ENCODE measurements at places on chromosomes 5 and 9. TPM values are rescaled to one million over a fixed set of nuclear protein-coding genes. Genes with fewer than 3 reads are reported as not detected.

The RMRP gene
- total RNA-seq: 167,582 TPM

The DPYSL3 gene
- 19.1 TPM for total RNA-seq

The PRDM9 gene
- not detected for total RNA-seq

The NIM1K gene
- total RNA-seq: 4.0 TPM

The IFNA6 gene
- total RNA-seq: not detected

The DHX29 gene
- total RNA-seq: 37.7 TPM

The DRD1 gene
- total RNA-seq: not detected

The APBA1 gene
- 3.1 TPM for total RNA-seq

The OTULINL gene
- total RNA-seq: 0.37 TPM

The UGCG gene
- total RNA-seq: 53.4 TPM

The FBN2 gene
- total RNA-seq: 96.6 TPM

The ESM1 gene
- total RNA-seq: 6.1 TPM

The SPACA9 gene
- 2.3 TPM for total RNA-seq

The AIF1L gene
- 0.37 TPM for total RNA-seq

The NFIL3 gene
- 37.5 TPM for total RNA-seq

The POU5F2 gene
- total RNA-seq: 1.5 TPM

The CCNO gene
- total RNA-seq: not detected

The CFAP157 gene
- total RNA-seq: not detected

The PAEP gene
- total RNA-seq: not detected

The FOXD4 gene
- total RNA-seq: under 0.01 TPM

The SPATA31D4 gene
- not detected for total RNA-seq

The PCDHB5 gene
- under 0.01 TPM for total RNA-seq

The CTXN3 gene
- total RNA-seq: not detected

The MARCHF11 gene
- total RNA-seq: not detected

The SPINK7 gene
- total RNA-seq: not detected

The SEMA5A gene
- 11.0 TPM for total RNA-seq

The FGF18 gene
- not detected for total RNA-seq

The MYO10 gene
- 4.5 TPM for total RNA-seq

The PCDHA7 gene
- 0.37 TPM for total RNA-seq

The SIGMAR1 gene
- 124 TPM for total RNA-seq

The SPATA31C1 gene
- total RNA-seq: not detected

The RORB gene
- 1.2 TPM for total RNA-seq

The FAM81B gene
- total RNA-seq: not detected

The PCDHGA7 gene
- 1.8 TPM for total RNA-seq

Measured in subcutaneous preadipocyte (primary cell).